ENCODE measurements at places on chromosomes 12 and 14.

DNA sequence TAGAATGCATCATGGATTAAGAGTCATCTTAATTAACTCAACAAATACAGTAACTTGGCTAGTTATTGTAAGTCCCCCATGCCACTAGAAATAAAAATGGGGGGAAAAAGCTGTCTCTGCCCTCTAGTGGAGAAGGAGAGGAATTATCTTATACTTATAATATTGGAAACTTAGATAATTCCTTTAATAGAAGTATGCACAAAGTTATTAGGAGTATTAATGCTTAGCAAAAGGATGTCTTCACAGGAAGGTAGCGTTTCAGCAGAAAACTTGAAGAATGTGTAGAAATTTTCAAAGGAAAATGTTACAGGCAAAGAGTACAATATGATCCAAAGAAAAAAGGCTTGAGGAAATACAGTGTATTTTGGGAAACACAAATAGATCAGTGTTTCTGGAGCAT is 19.8 kb downstream of the OR5AU1 start:
- no peak for DNase-seq

- peak; percentile 88 for DNase-seq
Observed at GRCh38 chr14:75295491-75296345, 17.1 kb downstream of the FOS start.

- no peak for DNase-seq
Observed at GRCh38 chr12:14185427-14186192, 179.9 kb upstream of the ATF7IP start.

- DNase-seq = no peak
Observed at GRCh38 chr14:94494085-94494484, 15.2 kb downstream of the SERPINA12 start.

GRCh38 chr12:31206038-31206670 is 119.8 kb downstream of the SINHCAF start:
- no peak for DNase-seq

All from activated CD8-positive, alpha-beta memory T cell treated with anti-CD3 and anti-CD28 coated beads, Interleukin-2, amount 50 U/mL, for 48 hours (primary cell).